Activated CD4-positive, CD25-positive, alpha-beta regulatory T cell (primary cell): ENCODE measurements at places on chromosomes 1 and 21.

DNA sequence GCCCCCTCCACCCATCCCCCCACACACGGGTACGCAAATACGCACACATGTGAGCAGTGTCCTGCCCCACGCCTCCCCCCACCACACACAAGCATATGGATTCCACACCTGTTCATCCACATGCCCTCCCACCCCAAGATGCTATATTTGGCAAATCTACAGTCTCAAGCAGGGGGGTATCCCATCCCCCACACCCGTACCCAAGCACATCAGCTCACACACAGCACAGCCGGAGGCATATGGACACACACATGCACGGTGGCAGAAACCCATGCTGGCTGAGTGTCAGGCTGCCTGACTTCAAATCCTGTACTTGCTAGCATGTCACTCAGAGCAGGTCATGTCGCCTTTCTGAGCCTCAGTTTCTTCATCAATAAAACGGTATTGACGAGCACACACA lies 10.6 kb downstream of the COL16A1 start:
- no peak for DNase-seq

DNA sequence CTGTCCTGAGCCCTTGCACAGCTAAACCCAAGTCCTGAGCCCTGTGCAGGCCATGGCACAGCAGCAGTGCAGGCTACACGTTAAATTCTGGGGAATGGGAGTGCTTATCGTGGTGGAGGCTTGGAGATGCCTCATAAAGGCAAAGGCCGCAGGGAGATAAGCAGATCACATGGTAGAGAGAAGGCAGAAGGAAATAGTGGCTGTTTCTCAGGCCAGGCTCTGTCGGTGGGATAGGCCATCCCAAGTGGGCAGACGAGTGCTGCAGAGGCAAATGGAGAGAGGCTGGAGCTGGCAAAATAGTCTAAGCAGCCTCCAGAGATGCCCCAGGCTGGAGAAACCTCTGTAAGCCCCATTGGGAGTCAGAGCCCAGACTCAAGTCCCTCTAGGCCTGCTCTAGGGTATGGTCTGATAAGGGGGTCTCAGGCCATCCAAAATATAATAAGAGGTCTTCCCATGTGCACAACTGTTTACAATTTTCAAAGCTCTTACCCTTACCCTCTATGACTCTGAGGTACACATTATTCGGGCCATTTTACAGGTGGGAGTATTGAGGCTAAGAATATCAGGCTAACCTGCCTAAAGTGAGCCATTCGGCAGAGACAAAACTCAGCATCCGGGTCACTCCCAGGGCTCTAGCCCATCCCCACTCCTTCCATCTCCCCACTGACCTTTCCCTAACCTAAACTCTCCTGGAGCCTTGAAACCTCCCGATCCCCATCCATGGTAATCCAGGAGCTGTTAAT lies 79.6 kb downstream of the NKAIN1 start:
- no peak for DNase-seq

GRCh38 chr1:109719337-109719837 lies 7.3 kb downstream of the GSTM5 start:
- DNase-seq: no peak

GRCh38 chr1:97170300-97170699 lies 448.7 kb downstream of the PTBP2 start:
- DNase-seq: no peak

- DNase-seq: no peak
Observed at GRCh38 chr1:38530957-38531356, 328.6 kb downstream of the RRAGC start.

DNA sequence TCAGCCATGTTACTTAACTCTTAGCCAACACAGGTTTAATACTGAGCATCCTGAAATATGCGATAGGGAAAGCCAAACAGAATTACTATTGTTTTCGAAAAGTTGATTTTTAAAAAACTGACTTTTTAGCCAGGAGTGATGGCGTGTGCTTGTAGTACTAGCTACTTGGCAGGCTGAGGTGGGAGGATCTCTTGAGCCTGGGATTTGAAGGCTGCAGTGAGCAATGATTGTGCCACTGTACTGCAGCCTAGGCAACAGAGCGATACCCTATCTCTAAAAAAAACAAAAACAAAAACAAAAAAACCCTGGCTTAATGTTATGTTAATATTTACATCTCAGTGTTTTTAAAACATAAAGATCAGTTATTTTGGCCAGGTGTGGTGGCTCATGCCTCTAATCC lies 16.7 kb downstream of the NMNAT1 start:
- DNase-seq: no peak

- no peak for DNase-seq
Observed at GRCh38 chr1:187001198-187001889, 172.6 kb downstream of the PLA2G4A start.

DNA sequence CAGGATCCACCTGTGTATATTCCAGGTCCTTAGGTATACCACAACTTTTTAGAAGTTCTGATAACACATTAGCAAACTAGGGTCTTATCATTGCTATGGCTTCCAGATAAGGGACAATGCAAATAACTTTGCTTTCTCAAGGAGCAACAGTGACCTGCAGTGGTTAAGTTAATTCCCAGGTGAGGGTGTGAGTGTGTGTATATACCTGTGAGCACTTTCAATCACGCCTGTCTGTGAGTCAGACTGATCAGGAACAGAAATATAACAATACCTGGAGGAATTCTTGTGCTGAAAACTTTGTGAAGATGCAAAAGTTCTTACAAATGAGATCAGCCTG lies 317.0 kb downstream of the PAPPA2 start:
- no peak for DNase-seq

DNA sequence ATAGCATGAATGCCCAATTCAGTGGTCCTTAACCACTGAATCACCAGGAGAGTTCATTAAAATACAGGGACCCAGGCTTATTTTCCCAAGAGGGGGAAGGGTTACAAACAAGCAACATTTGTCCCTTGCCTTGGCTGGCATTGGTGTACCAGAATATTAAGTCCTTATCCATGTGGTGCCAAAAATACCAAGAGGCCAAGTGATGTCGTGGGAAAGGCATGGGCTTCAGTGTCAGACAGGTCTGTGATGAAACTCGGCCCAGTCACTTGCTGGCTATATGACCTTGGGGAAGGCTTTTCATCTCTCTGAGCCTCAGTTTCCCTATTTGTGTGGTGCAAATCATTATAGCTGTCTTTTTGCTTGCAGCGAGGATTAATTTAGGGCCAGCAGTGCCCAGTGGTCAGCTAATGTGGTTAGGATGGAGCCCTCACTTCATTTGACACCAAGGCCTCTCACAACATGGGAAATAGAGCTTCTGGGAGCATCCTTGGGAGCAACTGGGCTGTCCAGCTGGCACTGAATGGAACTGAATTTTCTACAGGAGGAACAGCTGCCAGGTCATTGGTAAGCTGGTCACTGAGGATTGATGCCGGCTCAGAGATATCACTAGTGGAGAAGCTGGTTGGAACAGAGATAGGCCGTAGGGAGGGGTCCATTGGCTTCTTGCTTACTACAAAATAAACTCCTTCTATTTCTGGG lies 77.2 kb upstream of the PPP2R5A start:
- no peak for DNase-seq

GRCh38 chr1:31782421-31783410 lies 18.6 kb upstream of the ADGRB2 start:
- DNase-seq: no peak

DNA sequence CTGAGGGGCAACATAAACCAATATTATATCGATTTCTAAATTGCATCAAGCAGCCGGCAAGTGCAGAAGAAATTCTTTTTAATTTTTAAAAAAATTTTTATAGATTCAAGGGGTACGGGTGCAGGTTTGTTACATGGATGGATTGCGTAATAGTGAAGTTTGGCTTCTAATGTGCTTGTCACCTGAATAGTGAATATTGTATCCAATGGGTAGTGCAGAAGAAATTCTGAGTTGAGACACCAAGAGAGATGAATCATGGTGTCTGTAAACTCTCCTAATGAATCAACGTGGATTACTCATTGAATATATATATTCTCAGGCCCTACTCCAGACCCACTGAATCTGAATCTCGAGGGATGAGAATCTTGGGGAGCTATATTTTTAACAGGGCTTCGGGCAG lies 253.7 kb upstream of the FOXD3 start:
- DNase-seq: no peak

DNA sequence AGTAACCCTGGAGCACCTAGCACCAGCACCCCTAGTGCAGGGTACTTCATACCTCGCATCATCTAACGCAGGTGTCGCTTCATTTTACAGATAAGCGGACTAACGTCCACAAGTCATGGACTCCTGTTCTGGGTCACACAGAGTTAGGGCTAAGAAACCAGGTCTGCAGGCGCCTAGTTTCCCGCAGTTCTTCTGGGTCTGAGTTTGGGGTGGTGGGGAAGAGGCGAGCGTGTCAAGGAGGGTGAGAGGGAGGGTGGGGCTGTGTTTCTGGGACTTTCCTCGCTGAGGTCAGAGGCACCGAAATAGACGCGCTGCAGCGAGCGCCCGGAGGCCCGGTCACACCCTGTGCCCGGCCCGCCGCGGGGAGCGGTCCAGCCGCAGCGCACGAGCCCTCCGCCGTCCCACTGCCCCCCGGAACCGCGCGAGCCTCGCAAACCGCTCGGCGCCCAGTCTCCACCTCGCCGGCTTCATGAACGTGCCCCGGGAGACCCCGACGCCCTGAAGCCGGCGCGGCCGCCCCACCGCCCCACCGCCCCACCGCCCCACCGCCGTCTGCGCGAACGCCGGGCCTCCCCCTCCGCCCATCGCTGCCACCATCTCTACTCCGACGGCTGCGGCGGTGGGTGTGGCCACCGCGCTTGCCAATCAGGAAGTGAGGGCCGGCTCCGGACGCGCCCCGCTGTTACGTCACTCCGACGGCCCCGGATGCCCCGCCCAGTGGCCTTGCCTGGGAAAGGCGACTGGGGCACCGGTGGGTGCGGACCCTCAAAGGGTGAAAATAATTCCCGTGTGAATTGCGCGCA lies 12.3 kb downstream of the IFI6 start:
- DNase-seq: peak; percentile 71

DNA sequence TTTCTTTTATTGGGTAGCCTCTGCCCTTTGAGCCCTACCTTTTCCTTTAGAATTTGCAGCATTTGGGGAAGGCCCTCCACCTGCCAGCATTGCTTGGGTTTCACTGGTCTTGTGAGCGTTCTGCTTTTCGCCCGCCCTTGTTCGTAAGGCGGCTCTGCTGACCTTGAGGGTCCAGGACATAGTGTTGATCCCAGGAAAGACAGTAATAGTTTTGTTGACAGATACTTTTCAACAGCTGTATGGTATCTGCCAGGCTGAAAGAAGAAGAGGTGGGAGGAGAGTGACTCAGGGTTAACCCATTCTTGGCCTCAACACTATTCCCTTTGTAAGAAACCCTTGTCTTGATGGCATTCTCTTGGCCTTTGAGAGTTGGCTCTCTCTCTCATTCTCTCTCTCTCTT lies 113.4 kb upstream of the SPAG17 start:
- no peak for DNase-seq

GRCh38 chr1:12055259-12055658 lies 7.8 kb upstream of the TNFRSF8 start:
- no peak for DNase-seq

DNA sequence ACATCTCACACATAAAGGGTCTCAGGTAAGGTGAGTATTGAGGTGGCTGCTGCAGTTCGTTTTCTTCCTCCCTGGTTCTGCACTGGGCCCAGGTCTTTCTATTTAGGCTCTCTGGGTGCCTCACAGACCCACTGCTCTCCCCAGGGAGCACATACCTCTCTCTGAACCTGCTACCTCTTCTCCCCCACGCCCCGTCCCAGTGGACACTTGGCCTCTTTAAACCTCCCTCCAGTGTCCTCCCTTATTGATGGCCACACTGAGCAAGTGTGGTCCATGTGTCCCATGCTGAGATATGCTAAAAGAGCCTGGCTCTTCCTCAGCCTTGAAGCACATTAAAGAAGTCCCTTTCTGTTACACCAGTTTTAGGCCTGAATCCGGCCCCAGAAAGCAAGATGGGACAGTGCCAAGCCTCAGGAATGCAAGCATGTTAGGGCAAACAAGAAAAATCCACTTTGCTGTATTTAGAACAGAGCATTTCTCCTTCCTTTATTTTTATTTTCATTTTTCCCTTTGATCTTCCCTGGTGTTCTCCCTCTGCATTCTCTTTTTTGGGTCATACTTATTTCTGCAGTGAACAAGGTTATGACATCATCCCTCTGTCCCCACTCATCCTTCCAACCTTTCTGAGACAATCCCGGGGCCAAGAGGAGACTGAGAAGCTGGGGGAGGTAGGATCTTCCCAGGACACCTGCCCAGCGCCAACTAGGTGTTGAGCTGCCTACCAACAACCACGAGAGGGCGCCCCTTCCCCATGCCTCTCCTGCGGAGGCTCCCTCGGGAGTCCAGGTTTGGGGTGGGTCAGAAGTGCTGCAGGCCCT lies 5.0 kb upstream of the CHI3L2 start:
- peak; percentile 53 for DNase-seq

DNA sequence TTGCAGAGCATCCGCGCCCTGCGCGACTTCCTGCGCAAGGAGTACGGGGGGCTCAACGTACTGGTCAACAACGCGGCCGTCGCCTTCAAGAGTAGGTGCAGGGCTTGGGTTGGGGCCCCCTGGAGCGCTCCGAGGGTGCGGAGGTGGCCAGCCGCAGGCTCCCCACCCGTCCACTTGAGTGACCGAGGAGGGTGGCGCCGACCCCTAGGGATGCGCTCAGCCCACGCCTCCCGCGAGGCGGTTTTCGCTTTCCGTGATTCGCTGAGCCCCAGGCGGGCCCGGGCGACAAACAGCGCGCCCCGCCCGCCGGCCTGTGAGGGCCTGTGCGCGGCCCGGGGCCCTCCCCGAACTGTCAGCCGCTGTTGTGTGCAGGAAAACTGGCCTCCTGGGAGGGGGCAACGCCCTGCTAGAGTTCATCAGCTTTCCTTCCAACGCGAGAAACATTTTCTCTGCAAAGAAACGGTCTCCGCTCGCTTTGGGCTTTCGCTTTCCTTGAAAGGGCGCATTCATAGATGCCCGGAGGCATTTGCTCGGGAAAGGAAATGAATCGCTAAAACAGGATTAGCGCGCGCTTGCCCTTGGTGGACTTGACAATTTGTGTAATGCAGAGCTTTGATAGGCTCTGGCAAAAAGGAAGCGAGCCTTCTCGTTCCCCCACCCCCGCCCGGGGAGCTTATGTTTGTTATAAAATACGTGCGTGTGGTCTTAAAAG lies 668 bp downstream of the CBR3 start:
- DNase-seq: no peak

GRCh38 chr1:203467550-203467921 lies 8.1 kb upstream of the PRELP start:
- no peak for DNase-seq

GRCh38 chr1:23573574-23574182 lies 14.4 kb upstream of the ID3 start:
- no peak for DNase-seq

- DNase-seq: no peak
Observed at GRCh38 chr1:87833166-87833565, 504.5 kb downstream of the LMO4 start.

DNA sequence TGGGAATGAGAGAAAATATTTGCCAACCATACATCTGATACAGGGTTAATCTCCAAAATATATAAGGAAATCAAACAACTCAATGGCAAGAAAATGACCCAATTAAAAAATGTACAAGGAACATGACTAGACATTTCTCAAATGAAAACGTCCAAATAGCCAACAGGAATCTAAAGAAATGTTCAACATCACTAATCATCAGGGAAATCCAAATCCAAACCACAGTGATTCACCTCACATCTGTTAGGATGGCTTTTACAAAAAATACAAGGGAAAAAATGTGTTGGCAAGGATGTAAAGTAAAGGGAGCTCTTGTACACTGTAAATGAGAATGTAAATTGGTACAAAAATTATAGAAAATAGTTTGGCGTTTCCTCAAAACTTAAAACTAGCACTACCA lies 54.7 kb upstream of the ZRANB2 start:
- DNase-seq: no peak
